Stimulated activated CD8-positive, alpha-beta memory T cell treated with anti-CD3 and anti-CD28 coated beads, Interleukin-15, amount 100 ng/mL, for 4 hours (primary cell): ENCODE measurements at places on chromosomes 3 and 15.

GRCh38 chr3:45509038-45509767 is 85.3 kb upstream of the LIMD1 start:
- no peak for DNase-seq

DNA sequence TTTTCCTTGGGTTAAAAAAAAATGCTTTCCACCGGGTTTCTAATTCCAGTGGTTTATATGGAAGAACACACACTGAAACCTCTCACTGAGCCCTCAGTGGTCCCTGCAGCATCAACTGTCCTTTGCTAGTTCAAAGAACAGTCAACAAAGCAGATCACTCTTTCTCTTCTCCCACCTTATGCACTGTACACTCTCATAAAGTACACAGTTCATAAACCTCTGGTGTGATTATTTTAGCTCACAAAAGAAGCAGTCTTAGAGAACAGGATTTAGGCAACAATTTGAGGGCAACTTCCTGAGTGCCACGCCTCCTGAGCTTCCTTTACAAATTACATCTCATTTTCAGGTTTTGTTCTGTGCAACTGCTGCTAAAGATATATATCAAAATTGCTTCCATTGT is 728.4 kb upstream of the GOLIM4 start:
- no peak for DNase-seq

DNA sequence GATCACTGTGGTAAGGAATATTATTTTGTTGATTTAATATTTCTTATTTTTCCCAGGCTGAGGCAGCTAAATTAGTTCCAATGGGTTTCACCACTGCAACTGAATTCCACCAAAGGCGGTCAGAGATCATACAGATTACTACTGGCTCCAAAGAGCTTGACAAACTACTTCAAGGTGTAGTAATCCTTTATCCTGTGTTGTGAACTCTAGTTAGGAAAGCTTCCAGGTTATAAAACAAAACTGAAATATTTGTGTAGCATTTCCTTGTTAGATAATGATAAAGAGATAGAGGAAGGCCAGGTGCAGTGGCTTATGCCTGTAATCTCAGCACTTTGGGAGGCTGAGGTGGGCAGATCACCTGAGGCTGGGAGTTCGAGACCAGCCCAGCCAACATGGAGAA is 11.1 kb downstream of the RAD51 start:
- no peak for DNase-seq

GRCh38 chr3:111763001-111763471 is 96.0 kb upstream of the PHLDB2 start:
- DNase-seq: no peak

DNA sequence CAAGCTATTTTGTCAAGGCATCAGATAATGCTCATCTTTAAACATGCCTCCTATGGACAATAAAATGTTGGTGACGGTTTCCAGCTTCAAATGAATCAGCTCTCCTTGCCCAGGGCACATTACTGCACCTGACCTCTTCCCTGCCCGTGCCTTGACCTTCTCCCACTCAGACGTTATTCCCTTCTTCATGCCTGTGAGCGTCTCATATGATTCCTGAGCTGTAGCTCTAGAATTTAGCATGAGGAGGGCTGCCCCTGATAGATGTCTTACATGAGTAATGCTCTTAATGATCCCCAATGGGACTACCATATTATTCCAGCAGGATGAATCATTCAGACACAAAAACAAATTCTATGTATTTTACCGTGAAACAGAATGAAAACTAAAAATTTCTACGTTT is 762.7 kb downstream of the ROBO1 start:
- DNase-seq: no peak

GRCh38 chr15:64755427-64755940 is 19.9 kb downstream of the RBPMS2 start:
- no peak for DNase-seq

- no peak for DNase-seq
Measured at GRCh38 chr3:26104851-26105251, 315.0 kb downstream of the OXSM start.

GRCh38 chr3:125069452-125069851 is 13.7 kb upstream of the HEG1 start:
- DNase-seq: no peak

- DNase-seq: no peak
Measured at GRCh38 chr3:125573216-125573615, 22.1 kb downstream of the OSBPL11 start.

GRCh38 chr3:96803870-96804269 is 10.5 kb upstream of the EPHA6 start:
- DNase-seq: no peak

GRCh38 chr3:117874028-117874690 is 1160.5 kb downstream of the IGSF11 start:
- DNase-seq: no peak

- DNase-seq: no peak
Measured at GRCh38 chr3:14208977-14209394, 30.4 kb downstream of the LSM3 start.

DNA sequence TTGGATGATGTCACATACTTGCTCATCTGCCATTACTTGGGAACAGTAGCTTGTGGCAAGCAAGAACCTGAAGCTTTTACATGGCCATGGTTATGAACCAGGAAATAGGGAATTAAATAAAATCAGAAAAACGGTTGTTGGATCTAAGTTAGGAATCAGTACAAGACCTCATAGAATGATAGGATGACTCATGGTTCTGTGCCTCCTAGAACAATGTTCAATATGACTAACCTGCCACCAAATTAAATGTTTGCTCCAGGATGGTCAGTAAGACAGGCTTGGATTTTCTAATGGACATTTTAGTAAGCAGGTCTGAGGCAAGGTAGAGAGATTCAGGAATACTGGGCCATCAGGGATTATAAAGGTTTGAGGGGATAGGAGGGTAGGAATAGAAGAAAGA is 218.9 kb downstream of the PLOD2 start:
- no peak for DNase-seq

DNA sequence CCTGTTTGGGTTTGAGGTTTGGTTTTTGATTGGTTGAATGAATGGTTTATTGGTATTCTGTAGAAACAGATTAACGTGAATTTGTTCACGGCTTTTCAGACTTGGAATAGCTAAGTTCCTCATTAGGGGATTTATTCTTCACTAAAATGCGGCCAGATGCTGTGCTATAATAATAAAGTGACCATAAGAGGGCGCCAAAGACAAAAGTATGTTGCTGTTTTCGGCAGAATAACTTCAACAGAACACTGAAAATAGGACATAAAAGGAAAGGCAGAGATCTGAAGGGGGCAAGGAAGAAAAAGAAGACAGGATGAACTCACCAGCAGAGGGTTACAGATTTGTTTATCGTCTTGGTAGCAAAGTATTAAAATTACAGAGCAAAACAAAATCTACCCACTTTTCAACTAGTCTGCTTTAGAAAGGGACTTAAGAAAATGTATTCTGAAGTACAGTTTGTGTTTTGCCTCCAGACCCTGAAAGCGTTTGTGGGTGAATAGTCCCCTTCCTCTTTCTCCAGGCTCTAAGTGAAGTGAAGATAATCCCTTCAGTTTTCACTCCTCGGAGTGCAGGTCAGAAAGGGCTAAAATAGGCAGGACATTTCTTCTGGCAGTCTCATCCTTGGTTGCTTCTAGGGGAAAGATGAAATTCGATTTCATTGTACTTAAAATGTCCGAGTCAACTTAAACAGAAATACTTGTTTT is 147.6 kb downstream of the IL20RB start:
- no peak for DNase-seq

- DNase-seq: no peak
Measured at GRCh38 chr3:185760088-185760487, 64.8 kb downstream of the IGF2BP2 start.

DNA sequence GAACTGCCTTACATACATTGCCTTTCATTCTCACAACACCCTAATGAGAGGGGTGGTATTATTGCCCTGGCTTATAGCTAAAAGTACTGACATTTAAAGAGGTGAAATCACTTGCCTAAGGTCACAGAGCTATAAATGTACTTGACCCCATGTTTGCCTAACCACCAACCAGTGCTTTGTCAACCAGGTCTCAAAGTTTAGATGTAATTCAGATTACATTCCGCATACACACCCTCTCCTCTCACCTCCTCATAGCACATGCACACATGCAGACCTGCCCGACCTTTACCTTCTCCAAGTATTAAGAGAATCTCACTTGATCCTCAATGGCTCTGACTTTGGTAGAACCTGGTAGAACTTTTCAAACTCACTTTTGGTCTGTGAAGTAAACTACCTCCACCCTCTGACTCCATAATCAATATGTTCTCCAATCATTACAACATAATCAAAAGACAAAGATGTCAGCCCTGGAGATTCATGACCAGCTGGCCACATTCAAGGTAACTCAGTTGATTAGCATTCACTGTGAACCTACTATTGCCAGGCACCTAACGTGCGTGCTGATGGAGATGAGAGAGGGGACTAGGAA is 63.2 kb upstream of the HES1 start:
- no peak for DNase-seq

GRCh38 chr3:3053974-3054373 is 56.2 kb downstream of the IL5RA start:
- DNase-seq: no peak

- DNase-seq: no peak
Measured at GRCh38 chr3:188092648-188093047, 61.3 kb upstream of the LPP start.

- no peak for DNase-seq
Measured at GRCh38 chr3:186213946-186214345, 105.1 kb upstream of the ETV5 start.

GRCh38 chr3:64002233-64002632 is 21.1 kb downstream of the PSMD6 start:
- no peak for DNase-seq

DNA sequence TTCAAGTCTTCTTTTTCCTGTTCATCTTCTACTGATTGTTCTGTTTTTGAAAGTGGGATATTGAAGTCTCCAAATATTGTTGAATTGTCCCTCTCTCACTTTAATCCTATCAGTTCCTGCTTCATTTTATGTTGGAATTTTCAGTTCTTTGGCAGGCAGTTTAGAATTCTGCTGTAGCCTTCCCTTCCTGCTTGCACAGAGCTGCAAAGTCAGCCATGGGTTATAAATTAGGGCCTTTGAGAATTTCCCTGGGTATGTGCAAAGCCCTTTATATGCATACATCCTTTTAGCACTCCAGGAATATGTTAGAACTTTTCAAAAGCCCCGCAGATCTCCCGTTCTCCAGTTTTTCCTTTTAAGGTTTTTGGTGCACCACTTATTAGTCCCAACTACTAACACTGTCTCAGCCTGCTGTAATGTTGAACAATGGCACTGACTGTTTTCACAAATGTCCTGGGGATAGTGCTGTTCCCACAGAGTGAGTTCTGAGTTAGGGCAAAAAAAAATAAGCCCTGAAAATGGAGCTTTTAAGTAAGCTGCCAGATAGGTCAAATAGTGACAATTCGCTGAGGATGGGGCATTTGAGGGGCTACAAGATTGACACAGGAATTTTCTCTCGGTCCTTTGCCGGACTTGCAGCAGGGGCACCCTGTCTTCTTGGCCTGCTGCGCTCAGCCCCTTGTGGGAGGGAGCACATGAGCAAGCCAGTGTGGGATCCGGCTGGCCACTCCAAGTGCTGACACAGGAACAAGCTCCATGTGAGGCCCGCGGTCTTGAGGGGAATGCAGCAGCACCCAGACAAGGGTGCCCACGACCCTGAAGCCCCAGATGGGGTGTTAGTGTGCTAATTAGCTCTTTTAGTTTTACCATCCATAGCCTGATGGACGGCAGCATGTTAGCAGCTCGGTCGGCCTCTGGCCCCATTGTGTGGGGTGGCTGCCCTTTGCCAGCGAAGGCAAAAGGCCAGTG is 96.0 kb downstream of the VPS8 start:
- DNase-seq: no peak

- DNase-seq: no peak
Measured at GRCh38 chr3:164200053-164200823, 878.1 kb downstream of the SI start.

DNA sequence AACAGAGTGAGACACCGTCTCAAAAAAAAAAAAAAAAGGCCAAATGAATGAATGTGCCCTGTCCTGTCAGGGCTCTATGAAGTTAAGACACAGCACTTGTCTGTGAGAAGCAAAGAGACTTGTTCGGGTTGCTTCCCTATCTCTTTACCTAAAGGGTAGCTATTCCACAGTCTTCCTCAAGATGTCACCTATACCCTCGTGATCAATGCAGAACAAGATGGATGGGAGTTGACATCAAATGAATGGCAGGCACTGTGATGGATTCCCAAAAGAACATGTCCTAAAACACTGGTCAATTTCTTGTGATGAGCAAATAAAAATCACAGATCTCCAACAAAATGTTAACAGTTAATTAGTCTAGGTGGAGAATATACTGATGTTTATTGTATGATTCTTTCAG is 9.5 kb downstream of the TADA3 start:
- no peak for DNase-seq

DNA sequence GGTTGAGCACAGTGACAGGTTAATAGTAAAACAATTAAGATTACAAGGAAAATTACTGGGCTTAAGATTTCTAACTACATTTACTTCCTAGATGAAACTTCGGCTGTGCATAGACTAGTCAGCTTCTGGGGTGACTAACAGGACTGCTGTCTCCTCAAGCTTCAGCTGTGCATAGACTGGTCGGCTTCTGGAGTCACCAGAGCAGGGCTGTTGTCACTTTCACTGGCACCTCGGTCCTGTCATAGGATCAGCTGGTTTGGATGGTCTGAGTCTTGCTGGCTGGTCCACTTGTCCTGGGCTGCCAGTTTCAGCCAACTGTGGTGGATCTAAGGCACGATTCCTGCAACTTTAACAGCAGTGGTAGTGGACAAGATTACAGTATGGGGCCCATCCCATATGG is 23.9 kb upstream of the ACAD9 start:
- no peak for DNase-seq

- no peak for DNase-seq
Measured at GRCh38 chr15:101017093-101017754, 98.1 kb downstream of the LRRK1 start.

- no peak for DNase-seq
Measured at GRCh38 chr3:98529856-98530459, 1.8 kb upstream of the GPR15 start.

- no peak for DNase-seq
Measured at GRCh38 chr3:29333576-29333975, 52.7 kb downstream of the RBMS3 start.

- no peak for DNase-seq
Measured at GRCh38 chr3:194387276-194387675, 11.8 kb downstream of the GP5 start.

- no peak for DNase-seq
Measured at GRCh38 chr3:155745795-155746550, 1.1 kb upstream of the PLCH1 start.
